ENCODE measurements at places on chromosomes 2 and 18. TPM values are rescaled to one million over a fixed set of nuclear protein-coding genes. Genes with fewer than 3 reads are reported as not detected.

HOXD4 gene
- not detected for total RNA-seq

PDE11A gene
- 0.27 TPM for total RNA-seq

CDH19 gene
- total RNA-seq, result not detected

OTOF gene
- total RNA-seq, result 0.47 TPM
